Inflammatory macrophage treated with lipopolysaccharide for 4 hours (primary cell): ENCODE measurements at places on chromosomes 12 and 14.

GRCh38 chr12:558580-558979, 98.8 kb downstream of the B4GALNT3 start:
- DNase-seq, result no peak

GRCh38 chr12:28023156-28023887, 50.8 kb upstream of the PTHLH start:
- DNase-seq, result no peak

DNA sequence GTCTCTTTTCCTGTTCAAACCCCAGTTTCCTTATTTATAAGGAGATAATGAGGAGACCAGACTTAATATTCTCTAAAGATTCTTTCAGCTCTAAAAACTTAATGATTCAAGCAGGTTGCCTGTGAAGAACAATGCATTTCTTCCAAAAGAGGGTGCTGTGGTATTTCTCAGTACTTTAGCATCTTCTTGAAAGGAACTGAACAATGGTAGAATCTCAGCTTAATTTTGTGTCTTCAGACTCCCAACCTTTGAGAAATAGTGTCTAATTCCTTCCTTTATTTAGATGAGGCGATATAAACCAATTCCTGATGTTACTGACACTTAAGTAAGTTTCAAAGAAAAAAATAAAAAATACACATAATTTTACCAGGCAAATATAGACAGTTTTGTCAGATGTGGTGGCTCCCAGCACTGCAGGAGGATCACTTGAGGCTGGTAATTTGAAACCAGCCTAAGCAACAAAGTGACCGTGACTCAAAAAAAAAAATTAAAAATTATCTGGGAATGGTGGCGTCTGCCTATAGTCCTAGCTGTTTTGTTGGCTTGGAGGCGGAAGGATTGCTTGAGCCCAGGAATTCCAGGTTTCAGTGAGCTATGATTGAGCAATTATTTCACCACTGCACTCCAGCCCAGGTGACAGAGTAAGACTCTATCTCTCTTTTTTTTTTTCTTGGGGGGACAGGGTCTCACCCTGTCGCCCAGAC, 76.9 kb upstream of the PSMA6 start:
- DNase-seq, result peak; percentile 58

- DNase-seq, result no peak
Measured at GRCh38 chr14:77200406-77200985, 18.9 kb downstream of the TMEM63C start.

DNA sequence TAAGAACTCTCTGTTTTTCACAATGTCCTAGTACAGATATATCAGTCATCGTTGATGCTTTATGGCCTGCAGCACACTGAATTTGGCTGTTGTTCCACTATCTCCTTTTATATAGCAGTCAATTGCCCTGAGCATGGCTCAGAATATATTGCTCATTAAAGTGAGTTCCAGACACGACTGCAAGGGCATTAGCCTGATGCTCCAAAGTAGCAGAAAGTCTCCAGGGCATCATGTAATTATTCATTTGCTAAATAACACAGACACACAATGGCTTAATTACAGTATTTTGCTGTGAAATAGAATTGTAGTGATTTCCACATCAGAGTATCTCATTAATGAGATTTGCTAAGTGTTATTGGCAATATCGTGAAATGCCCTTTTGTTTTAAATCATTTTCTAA, 1167.5 kb downstream of the AACS start:
- no peak for DNase-seq

DNA sequence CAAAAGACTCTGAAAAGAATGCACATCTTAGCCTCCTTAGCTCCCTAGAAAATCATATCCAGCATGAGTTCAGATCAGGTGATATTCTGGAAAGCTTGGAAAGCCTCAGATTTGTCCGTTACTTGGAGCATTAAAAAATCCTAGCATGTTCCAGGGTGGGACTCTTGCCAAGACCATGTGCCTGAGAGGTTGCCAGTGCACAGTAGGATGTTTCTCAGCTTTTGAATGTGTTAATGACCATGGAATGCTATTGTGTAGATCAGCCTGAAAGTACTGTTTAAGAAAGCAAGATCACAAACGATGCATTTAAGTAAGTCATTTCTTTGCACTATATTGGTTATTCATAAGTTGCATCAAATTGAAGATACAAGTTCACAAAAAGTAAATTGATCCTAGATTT, 230.5 kb downstream of the ETNK1 start:
- no peak for DNase-seq

- DNase-seq, result no peak
Measured at GRCh38 chr12:29463198-29463597, 34.3 kb downstream of the OVCH1 start.

- DNase-seq, result peak; percentile 73
Measured at GRCh38 chr12:57046947-57047890, 2.7 kb downstream of the MYO1A start.

DNA sequence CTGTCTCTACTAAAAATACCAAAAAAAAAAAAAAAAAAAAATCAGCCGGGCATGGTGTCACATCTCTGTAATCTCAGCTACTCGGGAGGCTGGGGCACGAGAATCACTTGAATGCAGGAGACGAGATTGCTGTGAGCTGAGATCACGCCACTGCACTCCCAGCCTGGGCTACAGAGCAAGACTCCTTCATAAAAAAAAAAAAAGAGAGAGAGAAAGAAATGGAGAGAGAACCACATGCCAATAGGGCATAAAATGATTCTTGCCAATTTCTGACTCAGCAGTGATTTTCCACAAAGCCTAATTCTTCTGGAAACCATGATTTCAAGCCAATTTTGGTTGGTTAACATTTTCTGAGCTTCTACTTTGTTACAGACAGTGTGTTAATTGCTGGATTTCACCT, 250.4 kb upstream of the SEL1L start:
- no peak for DNase-seq

- peak; percentile 15 for DNase-seq
Measured at GRCh38 chr14:56247495-56248200, 129.4 kb downstream of the PELI2 start.

GRCh38 chr12:44509471-44509870, 366.6 kb downstream of the NELL2 start:
- no peak for DNase-seq

DNA sequence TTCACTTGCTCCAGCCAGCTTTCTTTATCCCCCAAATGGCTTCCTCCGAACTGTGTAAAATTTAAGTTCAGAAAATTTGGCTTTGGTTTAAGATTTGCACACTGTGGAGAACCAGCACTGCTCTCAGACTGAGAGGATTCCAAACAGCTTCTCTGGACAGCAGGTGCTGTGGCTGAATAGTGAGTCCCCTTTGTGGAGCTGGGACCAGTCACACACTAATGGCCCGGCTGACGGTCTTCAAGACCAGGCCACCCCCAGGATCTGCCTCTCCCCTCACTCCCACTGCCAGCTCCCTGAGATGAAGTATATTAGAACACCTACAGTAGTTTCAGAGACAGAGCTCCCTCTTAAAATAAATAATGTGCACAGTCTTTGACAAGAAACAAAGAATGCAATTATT, 267.3 kb downstream of the BCAT1 start:
- no peak for DNase-seq

DNA sequence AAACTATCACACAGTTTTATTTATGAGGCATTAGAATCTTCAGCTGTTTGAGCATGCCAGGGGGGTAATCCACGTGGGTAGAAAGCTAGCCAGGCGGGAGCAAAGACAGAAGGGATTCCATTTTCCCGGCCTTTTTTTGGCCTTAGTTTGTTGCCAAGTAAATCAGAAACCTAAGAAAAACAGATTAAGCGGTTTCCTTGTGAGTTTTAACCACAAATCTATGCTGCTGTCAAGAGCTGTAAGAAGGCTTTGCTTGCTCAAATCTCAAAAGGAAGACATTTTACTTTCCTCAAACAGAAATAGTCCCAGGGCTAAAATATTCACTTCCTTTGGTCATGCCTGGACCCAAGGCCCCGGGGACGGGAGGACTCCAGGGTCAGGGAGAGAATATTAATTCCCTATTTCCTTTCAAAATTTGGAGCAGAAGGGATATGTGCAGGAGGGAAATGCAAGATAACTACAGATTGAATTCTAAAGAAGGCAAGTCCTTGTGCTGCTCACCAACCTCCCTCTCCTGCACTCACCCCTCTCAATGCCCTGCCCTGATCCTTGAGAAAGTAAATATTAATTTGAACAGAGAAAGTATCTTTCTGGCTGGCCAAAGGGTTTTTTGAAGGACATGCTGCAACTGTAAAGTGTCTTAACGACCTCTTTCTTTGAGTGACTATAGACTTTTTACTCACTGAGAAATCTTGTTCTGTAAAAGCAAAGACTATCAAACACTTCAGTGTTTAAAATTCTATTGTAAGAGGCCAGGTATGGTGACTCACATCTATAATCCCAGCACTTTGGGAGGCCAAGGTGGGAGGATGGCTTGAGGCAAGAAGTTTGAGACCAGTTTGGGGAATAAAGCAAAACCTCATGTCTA, 75.7 kb downstream of the HSD17B6 start:
- DNase-seq, result no peak

DNA sequence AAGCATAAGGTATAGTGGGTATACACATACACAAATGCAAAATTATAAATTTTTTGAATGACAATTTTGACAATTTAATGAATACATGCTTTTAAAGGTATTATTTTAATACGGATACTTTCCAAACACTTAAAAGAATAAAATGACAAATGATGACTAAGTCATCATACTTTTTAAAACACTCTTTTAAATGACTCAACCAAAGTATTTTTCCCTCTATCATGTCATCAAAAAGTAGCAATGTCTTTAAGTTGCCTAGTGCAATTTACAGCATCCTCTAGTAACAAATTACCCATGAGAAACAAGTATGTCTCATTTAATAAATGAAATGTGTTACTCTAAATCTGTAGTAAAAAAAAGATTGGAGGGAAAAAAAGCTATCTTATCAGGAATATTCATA, 73.3 kb downstream of the RPS6KA5 start:
- no peak for DNase-seq

DNA sequence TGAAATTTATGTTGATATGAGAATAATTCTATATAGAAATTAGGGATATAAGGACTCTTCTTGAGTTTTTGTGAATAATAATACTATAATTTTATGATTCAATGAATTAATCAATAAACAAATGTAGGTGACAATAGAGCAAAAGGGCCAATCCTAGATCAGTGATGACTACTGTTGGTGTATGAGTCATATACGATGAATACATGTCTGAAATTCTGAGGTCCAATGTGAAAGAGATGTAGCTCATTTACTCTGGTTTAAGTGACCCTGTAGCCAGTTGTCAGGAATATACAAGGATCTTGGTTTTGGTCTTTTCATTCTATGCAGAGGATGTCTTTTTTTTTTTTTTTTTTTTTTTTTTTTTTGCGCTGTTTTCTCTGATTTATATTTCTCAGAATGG, 72.1 kb upstream of the RTL1 start:
- no peak for DNase-seq

DNA sequence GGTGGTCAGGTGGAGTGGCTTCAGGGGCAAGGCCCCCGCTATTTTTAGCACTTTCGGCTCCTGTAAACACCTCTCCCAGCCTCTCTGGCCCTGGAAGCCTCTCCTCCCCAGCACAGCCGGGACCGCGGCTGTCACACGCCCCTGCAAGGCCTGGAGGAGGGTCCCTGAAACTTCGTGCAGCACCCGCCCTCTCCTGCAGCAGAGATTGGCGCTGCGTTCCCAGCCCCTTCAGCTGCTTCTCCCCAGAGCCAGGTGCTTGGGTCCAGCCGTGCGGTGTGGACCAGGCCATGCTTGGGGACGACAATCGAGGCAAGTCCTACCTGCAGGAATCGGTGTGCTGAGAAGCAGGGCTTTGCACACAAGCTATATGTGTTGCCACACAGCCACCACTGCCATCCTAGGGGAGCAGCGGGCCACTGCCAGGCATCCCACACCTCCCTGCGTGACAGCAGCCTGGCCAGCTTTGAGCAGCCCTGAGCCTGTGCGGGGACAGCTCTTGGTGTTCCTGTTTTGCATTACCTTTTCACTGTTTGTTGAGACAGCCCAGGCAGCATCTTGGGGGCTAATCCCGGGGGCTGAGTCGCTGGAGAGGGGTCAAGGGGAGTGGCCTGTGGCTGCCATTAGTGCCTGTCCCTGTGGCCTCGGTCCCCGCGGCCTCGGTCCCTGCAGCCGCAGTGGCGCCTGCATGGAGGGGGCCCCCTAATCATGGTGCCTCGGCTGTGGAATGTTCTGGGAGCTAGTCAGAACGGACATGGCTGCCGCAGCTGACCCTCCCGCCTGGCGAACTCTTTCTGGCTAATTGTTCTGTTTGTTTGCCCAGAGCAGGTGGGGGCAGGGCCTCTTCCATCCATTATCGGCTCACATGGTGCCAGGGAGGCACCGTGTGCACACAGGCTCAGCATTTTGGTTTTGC, 27.6 kb upstream of the TRAF3 start:
- DNase-seq, result no peak

DNA sequence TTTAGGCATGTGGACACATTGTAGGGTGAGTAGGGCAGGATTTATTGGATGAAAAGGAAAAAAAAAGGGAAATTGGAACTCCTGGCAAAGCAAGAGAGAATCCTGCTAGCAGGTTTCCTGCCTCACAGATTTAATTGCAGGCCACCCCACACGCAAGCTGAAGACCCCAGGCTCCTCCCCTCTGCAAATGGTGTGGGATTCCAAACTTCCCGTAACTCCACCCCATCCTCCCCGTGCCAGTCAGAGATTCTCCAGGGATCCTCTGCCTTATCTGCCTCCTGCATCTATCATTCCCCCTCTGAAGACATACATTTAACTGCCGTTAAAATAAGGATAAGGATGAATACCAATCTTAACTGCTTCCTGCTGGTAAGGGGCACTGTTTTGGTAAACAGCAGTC, 249.8 kb upstream of the GARIN2 start:
- no peak for DNase-seq

DNA sequence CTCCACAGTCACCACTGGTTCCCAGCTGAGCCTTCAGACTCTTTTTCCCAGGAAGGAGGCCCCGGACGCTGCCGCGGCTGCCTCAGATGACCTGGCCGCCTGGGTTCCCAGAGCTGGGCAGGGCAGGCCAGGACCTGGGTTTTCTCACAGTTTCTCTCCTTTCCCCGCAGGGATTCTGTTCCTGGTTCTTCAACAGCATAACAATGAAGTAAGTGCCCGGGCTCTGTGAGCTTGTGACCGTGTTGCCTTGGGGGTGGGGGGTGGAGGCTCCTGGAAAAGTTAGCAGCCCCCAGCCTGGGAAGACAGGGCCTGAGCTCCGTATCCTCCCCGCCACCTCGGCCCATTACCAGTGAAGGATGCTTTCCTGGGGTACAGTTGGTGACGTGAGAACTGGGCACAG, 43.7 kb downstream of the TMEM63C start:
- DNase-seq, result no peak

DNA sequence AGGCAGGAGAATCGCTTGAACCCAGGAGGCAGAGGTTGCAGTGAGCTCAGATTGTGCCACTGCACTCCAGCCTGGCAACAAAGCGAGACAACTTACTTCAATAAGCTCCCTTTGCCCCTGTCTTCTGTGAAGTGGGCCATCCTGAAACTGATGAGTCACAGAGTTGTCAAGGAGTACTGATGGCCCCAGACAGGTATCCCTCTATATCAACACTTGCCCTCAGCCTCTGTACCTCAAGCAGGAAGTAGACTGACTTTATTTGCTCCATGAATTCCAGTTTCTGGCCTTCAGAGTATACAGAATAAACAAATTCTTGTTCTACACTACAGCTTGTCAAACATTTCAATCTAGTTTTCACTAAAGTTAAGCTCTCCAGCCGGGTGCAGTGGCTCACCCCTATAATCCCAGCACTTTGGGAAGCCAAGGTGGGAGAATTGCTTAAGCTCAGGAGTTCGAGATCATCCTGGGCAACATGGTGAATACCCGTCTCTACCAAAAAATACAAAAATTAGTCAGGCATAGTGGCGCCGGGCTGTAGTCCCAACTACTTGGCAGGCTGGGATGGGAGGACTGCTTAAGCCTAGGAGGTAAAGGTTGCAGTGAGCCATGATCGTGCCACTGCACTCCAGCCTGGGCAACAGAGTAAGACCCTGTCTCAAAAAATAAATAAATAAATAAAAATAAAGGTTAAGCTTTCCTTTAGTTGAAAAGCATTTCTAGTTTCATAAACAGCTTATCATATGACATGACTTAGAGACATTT, 16.4 kb upstream of the LRP10 start:
- DNase-seq, result no peak
